ENCODE measurements at places on chromosomes 2 and 18. TPM values are rescaled to one million over a fixed set of nuclear protein-coding genes. Genes with fewer than 3 reads are reported as not detected.

DNA sequence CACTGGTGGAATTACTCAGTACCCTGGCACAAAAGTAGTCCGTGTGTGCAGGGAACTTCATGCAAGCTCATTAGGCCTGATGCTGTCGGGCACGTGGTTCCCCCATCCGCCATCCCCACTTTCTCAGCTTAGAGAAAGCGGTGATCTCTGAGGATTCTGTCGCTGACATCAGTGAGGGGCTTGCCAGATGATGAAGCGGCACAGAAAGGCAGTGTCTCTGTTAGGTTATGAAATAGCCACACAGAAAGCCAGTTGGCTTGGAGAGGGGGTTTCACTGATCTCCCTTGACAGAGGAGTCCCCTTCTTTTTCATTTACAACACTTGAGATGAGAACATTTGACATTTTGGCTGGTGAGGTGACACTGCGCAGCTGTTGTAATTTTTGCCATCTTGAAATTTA, 179.7 kb downstream of the FAM210A start:
- no peak overlapping the region for H3K27ac ChIP-seq
- no peaks in the 10 kb centered on the region for H3K27me3 ChIP-seq
- no peaks in the 10 kb centered on the region for H3K4me1 ChIP-seq

Gene TM4SF20
- 1.3 TPM for polyA plus RNA-seq

Gene PSD4
- polyA plus RNA-seq: 1.4 TPM

DNA sequence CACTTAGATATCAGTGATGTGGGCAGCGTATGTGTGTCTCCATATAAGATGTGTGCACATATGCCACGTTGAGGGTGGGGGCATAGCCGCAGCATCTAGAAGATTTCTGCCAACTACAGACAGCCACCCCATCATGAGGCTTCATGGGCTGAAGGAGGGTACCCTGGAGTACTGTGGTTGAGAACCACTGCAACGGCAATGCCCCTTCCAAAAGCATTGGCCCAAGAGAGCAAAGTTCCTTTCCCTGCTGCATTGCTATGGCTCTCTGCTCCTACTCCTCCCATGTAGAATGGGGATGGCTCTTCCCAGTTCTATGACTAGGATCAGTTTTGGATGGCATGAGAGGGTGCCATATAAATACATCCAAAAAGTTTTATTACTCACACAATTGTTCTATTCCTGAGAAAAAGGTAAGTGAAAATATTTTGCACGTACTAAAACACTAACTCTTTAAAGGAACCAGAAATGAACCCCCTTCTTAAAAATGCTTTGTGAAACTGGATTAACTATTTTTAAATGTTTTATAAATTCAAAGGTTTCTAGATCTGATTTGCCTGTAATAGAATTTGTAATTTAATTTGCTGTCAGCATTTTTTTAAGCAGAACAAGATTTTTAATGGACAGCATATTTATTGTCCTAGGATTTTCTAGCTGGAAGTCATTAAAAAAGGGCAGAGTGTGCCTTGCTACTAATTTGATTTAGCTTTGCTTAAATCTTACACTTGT, 4.4 kb upstream of the RPL31 start:
- H3K27me3 ChIP-seq: no peaks in the 10 kb centered on the region
- H3K4me1 ChIP-seq: peaks cover 4% of the 10 kb centered on the region
- H3K27ac ChIP-seq: no peak overlapping the region
- H3K36me3 ChIP-seq: no peaks in the 10 kb centered on the region

Gene DLX2
- polyA plus RNA-seq: not detected

DNA sequence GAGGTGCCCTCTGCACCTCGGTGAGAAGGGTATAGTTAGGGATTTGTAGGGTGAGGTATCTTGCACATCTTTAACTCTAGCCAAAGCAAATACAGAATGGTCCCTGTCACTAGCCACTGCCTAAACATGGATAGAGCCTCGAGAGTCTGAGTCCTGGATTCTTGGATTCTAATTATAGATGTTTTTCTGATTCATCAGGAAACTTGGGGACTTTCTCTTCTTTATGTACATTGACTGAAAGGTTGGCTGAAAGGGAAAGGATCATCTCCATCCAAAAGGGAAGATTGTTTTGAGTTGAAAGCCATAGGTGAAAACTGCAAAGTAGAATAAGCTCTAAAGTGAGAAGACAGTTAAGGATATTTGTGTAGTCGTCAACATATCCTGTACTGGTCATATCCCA, 8.2 kb downstream of the STK36 start:
- DNase-seq: no peak
- H3K36me3 ChIP-seq: peaks cover 7% of the 10 kb centered on the region
- no peaks in the 10 kb centered on the region for H3K4me1 ChIP-seq
- H3K27me3 ChIP-seq: no peaks in the 10 kb centered on the region
- no peak overlapping the region for H3K27ac ChIP-seq

Gene ATOH8
- 5.6 TPM for polyA plus RNA-seq

DNA sequence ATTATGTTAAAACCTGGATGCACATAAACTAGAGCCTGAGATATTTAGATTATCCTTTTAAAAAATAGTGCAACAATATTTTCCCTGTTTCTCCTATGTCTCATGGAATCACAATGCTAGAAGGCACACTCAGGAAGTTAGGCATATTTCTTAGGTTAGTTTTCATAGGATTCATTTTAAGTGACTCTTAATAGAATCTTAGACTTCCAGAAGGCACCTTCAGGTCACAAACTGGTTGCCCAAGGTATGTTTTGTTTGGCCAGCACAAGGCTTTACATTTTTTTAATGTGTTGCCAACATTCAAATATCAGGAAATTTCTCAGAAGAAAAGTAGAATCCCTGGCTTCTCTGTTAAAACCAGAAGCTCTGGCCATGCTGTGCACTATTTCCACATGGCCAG, 129.3 kb downstream of the LNPK start:
- no peaks in the 10 kb centered on the region for H3K27me3 ChIP-seq
- no peaks in the 10 kb centered on the region for H3K36me3 ChIP-seq
- H3K4me3 ChIP-seq: no peak overlapping the region

Gene PLCD4
- polyA plus RNA-seq: 4.1 TPM

DNA sequence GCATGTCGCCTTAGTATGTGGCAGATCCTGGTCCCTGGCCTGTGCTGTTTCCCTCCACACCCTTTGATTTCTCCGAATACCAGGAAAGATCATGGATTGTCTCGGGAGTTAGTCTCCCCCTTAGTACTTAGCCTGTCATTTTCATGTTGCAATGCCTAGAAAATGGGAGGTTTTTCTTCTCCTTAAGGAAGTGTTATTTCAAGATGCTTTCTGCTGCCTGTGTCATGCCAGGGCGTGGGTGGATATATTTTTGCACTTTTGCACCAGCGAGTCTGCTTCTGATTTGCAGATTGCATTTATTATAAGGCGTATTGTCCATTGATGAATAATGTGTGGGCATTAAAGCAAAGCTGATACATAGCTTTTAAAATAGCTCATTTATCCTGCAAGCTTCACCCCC, 223.5 kb downstream of the NEDD4L start:
- H3K27ac ChIP-seq: no peak overlapping the region
- H3K4me3 ChIP-seq: no peak overlapping the region
- peak; percentile 32 for DNase-seq
- no peaks in the 10 kb centered on the region for H3K27me3 ChIP-seq
- H3K36me3 ChIP-seq: no peaks in the 10 kb centered on the region

- H3K27ac ChIP-seq: no peak overlapping the region
- H3K36me3 ChIP-seq: no peaks in the 10 kb centered on the region
- DNase-seq: no peak
- H3K4me1 ChIP-seq: no peaks in the 10 kb centered on the region
- H3K4me3 ChIP-seq: no peak overlapping the region
These were observed 17.0 kb downstream of the ITSN2 start for GRCh38 chr2:24343225-24343882.

DNA sequence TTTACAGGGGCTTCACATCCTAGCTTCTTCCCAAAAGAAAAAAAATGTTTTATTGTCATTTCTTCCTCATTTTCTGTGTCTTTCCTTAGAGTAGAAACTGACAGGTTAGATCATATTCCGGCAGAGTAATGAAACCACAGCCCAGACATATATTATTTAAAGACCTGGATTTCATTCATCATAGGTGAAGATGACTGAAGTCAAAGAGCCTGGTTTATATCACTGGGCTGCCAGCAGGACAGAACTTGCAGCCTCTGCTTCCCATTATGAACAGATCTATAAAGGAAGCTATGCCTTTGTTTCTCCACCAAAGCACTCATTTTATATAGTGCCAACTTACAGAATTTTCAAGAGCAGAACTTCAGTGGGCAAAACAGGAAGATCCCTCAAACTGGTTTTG, 137.9 kb downstream of the METTL4 start:
- DNase-seq: no peak
- H3K4me3 ChIP-seq: no peak overlapping the region
- no peaks in the 10 kb centered on the region for H3K36me3 ChIP-seq
- H3K27me3 ChIP-seq: no peaks in the 10 kb centered on the region

GRCh38 chr2:73031725-73032701, 39.5 kb downstream of the SFXN5 start:
- no peaks in the 10 kb centered on the region for H3K36me3 ChIP-seq
- no peak overlapping the region for H3K27ac ChIP-seq

Gene EN1
- 0.03 TPM for polyA plus RNA-seq

Gene BOK
- polyA plus RNA-seq: 14.8 TPM

DNA sequence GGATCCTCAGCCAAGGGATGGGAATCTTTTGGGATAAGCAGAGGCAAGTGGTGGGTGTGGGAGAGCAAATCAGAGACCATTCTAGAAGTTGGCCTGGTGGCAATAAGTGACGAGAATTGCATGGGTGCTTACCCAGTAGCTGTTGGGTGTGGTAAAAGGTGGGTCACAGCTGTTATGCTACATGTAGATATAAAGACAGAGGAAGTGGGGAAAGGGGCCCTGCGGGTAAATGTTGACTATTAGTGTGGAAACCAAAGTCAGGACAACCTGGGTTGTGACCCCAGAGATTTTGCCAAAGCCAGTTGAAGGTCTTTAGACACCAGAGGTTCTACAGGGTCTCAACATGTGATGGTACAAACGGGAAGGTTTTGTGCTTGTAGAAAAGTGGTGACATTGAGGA, 443.6 kb upstream of the HNRNPA3 start:
- no peaks in the 10 kb centered on the region for H3K4me1 ChIP-seq
- no peaks in the 10 kb centered on the region for H3K27me3 ChIP-seq
- no peak for DNase-seq
- H3K4me3 ChIP-seq: no peak overlapping the region
- H3K36me3 ChIP-seq: no peaks in the 10 kb centered on the region

Gene FAM237A
- not detected for polyA plus RNA-seq

- H3K4me1 ChIP-seq: no peaks in the 10 kb centered on the region
- no peak overlapping the region for H3K4me3 ChIP-seq
- no peaks in the 10 kb centered on the region for H3K36me3 ChIP-seq
- H3K27me3 ChIP-seq: no peaks in the 10 kb centered on the region
- no peak for DNase-seq
- H3K27ac ChIP-seq: no peak overlapping the region
These were observed 166.9 kb downstream of the ANAPC1 start for GRCh38 chr2:111716905-111717775.

DNA sequence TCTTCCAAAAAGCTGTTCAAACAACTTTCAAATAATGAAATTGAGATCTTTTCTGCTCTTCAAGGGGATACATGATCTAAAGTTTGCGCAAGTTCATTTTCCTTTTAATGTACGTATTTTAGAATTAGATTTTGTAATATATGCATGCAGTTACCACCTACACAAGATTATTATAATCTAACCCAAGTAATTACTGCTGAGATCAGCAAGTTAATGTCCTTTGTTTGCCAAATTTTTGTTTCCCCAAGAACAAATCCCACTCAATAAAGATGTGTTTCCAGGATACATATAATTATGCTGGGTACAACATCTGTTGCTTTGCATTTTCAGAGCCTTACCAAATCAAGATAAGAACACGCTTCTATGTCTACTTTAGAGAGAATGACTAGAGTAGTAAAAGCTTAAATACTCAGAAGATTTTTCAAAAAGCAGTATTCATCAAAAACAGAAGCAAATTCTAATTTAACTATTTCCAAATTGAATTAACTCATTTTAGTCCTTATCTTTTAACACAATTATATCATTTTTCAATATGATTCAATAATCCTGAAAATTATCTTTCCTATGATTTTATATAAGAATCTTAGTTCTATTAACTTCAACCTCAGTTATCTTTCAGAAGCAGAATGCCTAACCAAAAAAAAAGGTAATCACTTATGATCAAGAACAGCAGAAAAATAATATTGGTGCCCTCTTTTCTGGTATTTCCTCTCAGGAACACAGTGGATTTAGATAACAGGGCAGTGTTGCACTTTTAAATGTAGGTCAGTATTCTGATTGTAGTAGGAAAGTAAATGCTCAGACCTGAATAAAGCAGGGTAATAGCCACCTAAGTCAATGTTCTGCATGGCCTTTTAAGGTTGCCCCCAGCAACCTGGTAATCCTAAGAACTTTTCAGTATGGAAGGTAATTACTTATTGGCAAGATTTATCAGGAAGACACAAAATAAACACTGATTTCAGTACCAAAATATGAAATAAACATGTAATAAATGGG, 28.0 kb downstream of the CERKL start:
- peaks cover 3% of the 10 kb centered on the region for H3K27me3 ChIP-seq
- H3K36me3 ChIP-seq: no peaks in the 10 kb centered on the region
- H3K4me1 ChIP-seq: no peaks in the 10 kb centered on the region
- no peak overlapping the region for H3K27ac ChIP-seq
- H3K4me3 ChIP-seq: no peak overlapping the region

Measured in fibroblast of lung (primary cell).